Left forelimb (tissue), 1 donor: ENCODE measurements at places on chromosomes 12 and 14.

GRCh38 chr12:32455607-32456071 lies 56.3 kb downstream of the FGD4 start:
- DNase-seq = no peak

GRCh38 chr12:2290516-2291065 lies 237.8 kb downstream of the CACNA1C start:
- no peak for DNase-seq

DNA sequence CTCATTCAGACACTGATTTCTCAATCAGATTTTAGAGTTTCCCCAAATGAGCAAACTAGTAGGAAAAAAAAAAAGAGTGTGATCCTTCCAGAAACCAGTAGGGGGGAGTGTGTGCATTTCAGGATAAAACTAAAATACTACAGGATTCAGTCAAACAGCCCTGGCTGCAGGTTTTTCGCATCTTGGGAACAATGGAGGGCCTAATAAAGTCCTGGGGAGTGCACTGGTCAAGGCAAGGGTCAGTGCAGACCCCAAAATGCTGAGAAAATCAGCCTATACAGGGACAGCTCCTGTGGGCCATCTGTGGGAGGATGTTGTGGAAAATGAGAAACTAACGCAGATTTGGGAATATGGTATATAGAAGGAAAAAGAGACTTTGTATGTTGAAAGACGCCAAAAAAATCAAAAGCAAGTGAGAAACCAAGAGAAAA lies 22.2 kb upstream of the ABCD4 start:
- no peak for DNase-seq

DNA sequence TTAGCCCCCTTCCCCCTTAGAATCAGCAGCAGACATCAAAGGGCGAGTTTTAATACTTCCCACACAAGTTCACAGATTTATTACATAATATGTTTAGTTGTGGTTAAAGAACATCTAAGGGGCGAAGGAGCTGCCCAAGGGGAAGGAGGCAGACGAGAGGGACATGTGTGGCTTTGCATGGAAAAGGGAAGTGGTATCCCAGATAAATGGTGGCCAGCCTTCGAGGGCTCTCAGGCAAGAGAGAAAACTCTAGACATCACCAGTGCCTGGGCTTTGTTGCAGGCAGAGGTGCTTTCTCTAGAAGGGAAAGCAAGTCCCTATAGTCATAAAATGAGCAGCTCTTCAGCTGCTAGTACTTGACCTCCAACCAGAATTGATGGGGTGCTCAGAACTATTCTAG lies 121.2 kb downstream of the CACNA1C start:
- no peak for DNase-seq

DNA sequence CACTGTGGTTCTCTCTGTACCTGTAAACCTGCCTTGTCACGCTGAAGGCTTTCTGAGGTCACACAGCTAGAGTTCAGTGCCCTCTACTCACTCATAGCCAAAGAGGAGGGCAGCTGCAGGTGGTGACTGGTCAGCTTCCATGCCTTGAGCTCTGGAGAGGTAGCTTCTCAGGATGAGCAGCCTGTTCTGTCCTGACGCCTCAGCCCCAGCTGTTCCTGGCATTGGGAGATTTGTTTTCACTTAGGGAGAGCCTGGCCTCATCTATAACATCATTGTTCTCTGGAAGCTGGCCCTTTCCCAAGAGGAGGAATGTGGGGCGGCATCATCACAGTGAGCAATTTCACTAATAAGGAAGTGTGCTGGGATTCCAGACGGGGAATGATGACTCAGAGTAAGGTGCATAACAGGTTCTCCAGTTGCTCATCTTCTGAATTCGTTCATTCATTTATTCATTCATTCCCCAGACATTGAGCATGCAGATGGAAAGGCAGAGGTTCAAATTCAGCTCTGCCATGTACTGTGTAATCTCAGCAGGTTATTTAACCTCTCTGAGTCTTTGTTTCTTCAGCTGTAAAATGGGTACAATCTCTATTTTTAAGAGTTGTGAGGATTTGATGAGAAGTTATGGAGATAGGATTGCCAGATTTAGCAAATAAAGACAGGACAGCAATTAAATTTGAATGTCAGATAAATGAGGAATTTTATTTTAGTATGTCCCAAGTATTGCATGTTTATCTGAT lies 255.8 kb upstream of the CRY1 start:
- DNase-seq = no peak

DNA sequence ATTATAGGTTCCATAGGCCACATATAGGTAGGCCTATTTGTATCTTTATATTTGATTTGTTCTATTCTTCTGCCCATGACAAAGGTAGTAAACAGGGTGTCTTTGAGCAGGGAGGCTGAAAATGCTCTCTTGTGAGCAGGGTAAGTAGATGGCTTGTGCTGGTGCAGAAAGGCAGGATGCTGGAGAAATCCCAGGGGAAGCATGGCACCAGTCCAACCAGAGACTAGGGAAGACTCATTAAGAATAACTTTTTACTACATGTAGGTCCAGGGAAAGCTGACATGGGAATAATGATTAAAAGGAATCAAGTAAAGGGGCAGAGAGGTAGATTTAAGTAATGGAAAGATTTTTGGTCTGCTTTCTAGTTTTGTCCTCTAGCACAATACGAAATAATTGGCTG lies 245.0 kb downstream of the RGS6 start:
- no peak for DNase-seq

DNA sequence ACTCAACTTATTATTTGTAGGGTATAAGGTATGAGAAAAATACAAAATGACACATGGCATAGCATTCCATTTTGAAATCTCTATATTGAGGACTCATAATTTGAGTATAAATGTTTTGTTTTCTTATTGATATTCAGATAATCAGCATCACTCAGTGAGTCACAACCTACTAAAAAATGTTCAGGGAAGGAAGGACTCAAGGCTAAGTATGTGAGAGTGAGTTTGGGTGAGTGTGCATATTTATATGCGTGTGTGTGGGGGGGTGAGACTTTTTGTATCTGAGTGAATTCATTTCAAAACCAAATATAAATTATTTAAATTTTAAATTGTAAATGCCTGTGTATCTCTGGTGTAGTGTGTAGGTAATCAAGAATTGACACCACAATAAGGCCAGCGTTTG lies 87.8 kb upstream of the PRKD1 start:
- DNase-seq = no peak

- no peak for DNase-seq
Measured at GRCh38 chr12:112963227-112963861, 15.0 kb upstream of the OAS2 start.

- no peak for DNase-seq
Measured at GRCh38 chr12:101838628-101839323, 8.0 kb upstream of the GNPTAB start.

GRCh38 chr12:126974779-126975178 lies 1292.2 kb upstream of the TMEM132C start:
- DNase-seq = no peak

- DNase-seq = no peak
Measured at GRCh38 chr12:131445795-131446194, 265.1 kb upstream of the SFSWAP start.

GRCh38 chr14:92386637-92387036 lies 63.7 kb downstream of the SLC24A4 start:
- DNase-seq = no peak

GRCh38 chr12:126681676-126682075 lies 1585.3 kb upstream of the TMEM132C start:
- DNase-seq = no peak

DNA sequence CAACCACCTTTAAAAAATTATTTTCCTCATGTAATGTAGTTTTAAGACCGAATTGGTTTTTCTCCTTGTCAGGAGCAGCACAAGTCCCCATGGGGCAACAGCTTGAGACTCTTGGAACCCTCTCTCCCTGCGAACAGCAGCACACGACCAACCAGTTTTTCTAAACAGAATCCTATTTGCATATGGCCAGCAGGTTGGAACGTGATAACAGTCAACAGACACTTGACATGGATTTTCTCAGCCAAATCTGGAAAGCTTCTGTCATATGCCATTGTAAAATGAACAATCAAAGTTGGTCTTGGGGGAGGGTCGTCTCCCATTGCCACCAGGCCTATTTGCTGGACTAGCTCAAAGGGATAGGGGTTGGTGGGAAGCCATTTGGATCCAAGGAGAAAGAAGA lies 1915.0 kb upstream of the FLRT2 start:
- DNase-seq = no peak

DNA sequence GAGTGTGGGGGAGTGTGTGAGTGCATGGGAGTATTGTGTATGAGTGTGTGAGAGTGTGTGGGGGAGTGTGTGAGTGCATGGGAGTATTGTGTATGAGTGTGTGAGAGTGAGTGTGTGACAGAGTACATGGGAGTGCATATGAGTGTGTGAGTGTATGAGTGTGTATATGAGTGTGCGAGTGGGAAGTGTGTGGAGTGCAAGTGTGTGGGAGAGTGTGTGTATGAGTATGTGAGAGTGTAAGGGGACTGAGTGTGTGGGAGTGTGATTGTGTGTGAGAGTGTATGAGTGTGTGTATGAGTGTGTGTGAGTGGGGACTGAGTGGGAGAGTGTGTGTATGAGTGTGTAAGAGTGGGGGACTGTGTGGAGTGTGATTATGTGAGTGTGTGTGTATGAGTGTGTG lies 40.7 kb downstream of the PRIMA1 start:
- DNase-seq = no peak

DNA sequence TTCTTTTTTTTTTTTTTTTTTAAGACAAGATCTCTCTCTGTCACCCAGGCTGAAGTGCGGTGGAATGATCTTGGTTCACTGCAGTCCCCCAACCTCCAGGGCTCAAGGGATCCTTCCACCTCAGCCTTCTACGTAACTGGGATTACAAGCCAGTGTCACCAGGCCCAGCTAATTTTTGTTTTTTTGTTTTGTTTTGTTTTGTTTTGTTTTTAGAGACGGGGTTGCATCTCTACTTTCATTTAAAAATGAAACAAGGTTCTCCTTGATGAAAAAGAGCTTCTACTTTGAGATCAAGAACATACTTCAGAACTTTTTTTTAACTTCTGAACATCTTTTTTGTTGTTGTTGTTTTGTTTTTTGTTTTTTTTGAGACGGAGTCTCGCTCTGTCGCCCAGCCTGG lies 121.7 kb upstream of the PRB2 start:
- DNase-seq = no peak

DNA sequence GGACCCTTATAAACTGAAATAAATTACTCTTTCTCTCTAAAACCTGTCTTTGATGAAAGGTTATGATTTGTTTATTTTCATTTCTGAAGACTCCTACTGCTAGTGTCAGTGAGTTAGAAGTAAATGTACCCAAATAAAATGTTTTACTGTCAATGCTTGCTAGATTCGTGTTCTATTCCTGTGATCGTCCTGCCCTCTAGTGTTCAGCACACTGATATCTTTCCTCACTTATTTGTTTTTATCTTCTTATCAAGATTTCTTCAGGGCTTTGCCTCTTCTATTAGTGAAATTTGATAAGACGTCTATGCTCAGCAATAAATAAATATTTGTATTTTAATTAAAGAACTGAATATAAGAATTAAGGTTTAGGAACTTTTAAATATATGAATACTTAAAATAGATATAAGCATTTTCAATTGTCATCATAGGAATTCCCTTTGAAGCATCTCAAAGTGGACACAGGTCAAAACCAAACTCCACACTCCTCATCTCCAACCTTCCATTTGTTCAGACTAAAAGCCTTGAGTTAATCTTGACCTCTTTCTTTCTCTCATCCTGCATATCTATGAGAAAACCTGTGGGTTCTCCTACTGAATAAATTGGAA lies 75.8 kb downstream of the C12orf50 start:
- DNase-seq = no peak

DNA sequence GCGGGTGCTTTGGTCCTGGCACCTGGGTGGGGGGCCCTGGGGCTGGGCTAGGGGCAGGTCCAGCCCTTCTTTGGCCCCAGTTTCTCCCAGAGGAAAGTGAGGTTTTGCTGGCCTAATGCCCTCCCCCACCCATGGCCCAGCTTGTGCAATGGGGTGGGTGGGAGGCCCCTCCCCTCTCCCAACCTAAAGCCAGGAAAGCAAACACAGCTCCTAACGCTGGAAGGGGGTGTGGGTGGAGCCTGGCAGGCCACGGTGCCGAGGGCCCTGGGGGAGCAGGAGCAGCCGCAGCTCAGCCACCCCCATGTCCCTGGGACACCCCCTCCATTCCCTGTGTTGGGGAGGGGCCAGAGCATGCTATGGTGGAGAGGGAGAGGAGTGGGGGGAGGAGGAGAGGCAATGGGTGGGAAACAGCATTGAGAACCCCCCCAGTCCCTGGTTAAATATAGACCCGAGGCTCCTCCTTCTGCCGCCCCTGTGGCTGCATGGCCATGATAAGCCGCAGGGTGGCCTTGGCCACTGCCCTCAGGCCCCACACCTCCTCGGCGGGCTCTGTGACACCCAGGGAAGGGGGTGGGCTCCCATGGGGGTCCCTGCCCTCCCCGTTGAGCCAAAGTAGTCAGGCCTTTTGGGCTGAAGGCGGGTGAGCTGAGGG lies 4.7 kb downstream of the EXOC3L4 start:
- DNase-seq = no peak

GRCh38 chr14:50669441-50669986 lies 1.4 kb upstream of the SAV1 start:
- no peak for DNase-seq

DNA sequence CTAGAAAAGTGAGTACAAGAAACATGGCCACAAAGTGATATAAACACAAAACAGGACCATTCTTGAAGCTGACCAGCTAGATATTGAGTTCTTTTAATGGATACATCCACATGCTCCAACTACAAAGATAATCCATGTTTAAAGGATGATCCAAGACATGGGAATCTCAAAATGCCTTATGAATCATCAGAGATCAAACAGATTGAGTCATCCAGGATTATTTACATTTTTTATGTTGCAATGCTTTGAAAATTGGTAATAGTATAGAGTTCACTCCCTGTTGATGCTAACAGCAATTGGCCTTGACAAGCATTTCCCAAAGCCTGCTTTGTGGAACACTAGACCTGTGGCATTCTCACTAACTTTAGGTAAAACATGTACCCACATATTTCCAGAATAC lies 293.0 kb upstream of the TBX3 start:
- no peak for DNase-seq

DNA sequence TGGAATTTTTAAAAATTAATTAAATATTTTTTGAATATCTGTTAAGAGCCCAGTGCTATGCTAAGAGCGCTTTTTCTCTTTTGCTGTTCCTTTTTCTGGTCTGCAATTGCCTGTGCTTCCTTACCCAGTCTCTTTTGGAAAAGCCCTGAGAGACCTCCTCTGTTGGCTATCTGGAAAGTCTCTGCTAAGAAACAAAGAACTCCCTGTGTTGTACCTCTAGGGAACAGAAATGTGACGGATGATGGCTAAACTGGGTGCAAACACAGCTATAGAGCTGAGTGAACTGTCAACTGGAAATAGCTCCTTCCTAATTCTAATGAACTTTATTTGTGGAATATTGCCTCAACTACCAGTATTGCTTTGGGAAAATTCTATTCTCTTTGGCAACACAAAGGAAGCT lies 261.6 kb upstream of the NOVA1 start:
- no peak for DNase-seq

GRCh38 chr14:71388862-71389261 lies 481.6 kb downstream of the PCNX1 start:
- no peak for DNase-seq

DNA sequence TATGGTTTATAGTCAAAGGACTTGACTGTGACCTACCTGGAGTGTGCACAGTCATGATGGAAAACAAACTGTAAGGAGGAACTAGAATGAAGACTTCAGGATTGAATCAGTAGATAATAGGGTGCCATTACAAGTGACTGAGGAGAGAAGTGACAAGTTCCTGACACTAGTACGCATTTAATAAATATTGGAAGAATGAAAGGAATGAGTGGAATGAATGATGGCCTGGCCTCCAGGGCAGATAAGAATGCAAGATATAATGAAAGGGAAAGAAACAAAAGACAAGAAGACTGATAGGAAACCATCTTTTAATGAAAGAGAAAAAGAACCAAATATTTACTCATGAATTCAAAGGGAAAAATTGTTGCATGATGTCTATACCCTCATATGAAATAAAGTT lies 44.7 kb upstream of the NEDD1 start:
- DNase-seq = no peak
